ENCODE measurements at places on chromosomes 5 and 9. TPM values are rescaled to one million over a fixed set of nuclear protein-coding genes. Genes with fewer than 3 reads are reported as not detected.

The FRRS1L gene
- 65.9 TPM for total RNA-seq

The TLX3 gene
- total RNA-seq = not detected

The DMRTA1 gene
- total RNA-seq = 0.25 TPM

The FBP2 gene
- not detected for total RNA-seq

The CSF1R gene
- 6.4 TPM for total RNA-seq

The CYLC2 gene
- total RNA-seq = not detected

The CRHBP gene
- 4.9 TPM for total RNA-seq

The NTRK2 gene
- total RNA-seq = 151 TPM

The RANBP17 gene
- 72.0 TPM for total RNA-seq

The KIAA1191 gene
- total RNA-seq = 76.7 TPM

The PCDHAC1 gene
- total RNA-seq = 28.3 TPM

The SLC36A2 gene
- total RNA-seq = not detected

The ECPAS gene
- total RNA-seq = 76.7 TPM

The NCBP1 gene
- total RNA-seq = 50.6 TPM

The MTAP gene
- total RNA-seq = 11.1 TPM

The EQTN gene
- 1.2 TPM for total RNA-seq

The SARDH gene
- total RNA-seq = 2.2 TPM

The PCDHGA3 gene
- 6.6 TPM for total RNA-seq

The SPATA31D4 gene
- not detected for total RNA-seq

The CDO1 gene
- 62.7 TPM for total RNA-seq

The PCDHGB2 gene
- total RNA-seq = 7.1 TPM

Measured in temporal lobe (tissue), 4 donors.